Stimulated activated memory B cell treated with anti-CD40 and anti-IgM and Interleukin-4, amounts not matched to agents 10 μg/mL and 1 μg/mL and 100 μg/mL, for 72 hours (primary cell): ENCODE measurements at places on chromosomes 4 and X.

- no peak for ATAC-seq
Observed at GRCh38 chr4:14028862-14029261, 401.3 kb upstream of the BOD1L1 start.

GRCh38 chr4:27678027-27678426 lies 817.4 kb downstream of the STIM2 start:
- ATAC-seq: no peak

DNA sequence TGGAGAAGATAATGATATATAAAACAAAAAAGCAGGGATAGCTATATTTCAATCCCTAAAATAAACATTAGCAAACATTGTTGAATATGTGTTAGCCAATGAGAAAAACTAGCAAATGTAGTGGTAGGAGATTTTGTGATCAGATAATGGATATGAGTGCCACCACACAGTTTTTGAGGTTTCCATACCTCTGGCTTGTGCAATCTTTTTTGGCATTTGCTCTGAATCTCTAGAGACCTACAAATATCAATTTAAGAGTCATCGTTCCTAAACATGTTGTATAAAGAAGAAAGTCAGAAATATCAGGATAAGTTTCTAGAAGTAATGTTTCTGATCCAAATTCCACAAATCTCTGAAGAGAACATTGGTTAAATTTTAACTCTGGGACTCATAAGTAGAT lies 308.7 kb downstream of the PDGFC start:
- ATAC-seq: no peak

DNA sequence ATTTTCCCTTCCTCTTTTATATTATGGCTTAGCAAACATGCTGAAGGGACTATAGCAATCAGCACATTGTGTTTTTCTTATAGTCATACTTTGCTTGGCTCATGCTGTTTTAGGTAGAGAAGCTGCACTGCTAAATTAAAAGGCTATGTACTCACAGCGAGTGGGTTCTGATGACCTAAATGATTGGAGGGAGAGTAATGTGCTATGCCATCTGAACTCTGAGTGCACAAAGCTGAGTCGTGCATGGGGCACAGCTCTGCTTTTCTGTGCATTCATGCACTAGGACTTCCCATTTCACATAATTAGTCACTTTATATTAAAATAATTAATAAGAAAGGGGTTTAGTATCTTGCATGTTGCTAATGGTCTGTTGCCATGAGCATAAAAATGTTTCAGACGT lies 132.7 kb upstream of the ADGRL3 start:
- ATAC-seq: no peak

DNA sequence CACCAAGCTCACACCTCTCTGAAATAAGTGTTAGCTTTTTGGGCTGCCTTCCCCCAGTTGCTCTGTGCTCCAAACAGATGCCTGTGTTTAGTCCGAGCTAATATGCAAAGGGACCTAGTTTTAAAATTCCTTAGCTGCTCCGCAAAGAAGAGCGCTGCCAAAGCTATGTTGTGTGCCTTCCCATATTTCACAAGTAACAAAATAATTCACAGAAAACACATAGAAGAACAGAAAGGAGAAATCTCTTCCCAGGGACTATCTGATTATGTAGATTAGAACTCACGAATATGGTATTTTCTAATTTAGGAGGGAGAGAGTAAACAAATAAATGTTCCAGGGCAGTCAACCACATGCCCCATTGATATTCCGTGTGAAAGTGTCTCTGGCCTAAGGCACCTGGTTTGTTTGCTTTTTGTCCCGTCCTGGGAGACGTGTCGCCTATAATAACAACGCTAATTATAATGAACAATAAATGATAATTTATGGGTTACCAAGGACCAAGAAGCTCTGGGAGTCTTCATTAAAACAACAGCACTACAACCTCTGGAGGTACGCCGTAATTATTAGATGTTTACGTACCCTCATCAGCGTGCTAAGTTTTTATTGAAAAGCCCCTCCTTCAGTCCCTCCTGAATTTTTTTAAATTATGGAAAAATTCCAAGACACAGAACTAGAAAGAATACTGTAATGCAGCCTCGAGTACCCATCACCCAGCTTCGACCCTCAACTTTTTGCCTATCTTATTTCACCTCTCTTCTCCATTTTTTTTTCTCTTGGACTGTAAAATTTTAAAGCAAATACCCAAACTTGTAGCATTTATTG lies 1.2 kb upstream of the CCNG2 start:
- ATAC-seq: no peak

GRCh38 chr4:168942985-168943384 lies 67.1 kb downstream of the CBR4 start:
- no peak for ATAC-seq

DNA sequence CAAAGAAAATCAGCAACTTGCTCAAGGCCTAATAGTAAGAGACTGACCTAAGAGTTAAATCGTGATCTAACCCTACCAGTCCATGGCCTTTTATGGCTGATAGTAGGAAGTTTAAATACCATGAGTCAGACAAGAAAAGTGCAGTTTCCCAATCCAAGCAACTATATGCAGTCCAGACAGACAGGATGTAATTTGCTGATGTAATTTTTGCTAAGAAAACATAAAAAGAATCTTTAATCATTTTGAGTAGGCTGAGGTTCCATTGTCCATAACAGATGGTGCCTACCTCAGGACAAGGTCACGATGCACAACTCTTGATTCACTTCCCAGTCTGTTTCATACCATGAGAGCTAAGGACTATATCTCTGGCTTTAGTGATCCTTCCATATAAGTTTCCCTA lies 317.5 kb upstream of the GRIA3 start:
- ATAC-seq: no peak

DNA sequence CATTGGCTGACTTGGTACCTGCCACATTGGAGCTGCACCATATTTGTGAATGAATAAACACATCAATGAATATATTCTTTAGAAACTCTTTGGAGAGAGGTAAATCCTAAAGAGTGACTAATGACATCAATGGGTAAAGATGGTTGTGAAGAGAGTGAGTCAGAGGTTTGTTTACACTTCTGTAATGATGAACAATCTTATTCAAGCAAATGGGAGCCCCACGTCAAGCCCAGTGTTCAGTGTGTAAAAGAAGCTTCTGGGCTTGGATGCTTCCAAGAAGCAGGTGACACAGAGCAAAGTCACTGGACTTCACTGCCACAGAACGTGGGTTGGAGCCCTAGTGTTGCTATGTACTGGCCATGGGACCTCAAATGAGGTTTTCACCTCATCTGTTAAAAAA lies 319.0 kb downstream of the STK32B start:
- ATAC-seq: no peak

DNA sequence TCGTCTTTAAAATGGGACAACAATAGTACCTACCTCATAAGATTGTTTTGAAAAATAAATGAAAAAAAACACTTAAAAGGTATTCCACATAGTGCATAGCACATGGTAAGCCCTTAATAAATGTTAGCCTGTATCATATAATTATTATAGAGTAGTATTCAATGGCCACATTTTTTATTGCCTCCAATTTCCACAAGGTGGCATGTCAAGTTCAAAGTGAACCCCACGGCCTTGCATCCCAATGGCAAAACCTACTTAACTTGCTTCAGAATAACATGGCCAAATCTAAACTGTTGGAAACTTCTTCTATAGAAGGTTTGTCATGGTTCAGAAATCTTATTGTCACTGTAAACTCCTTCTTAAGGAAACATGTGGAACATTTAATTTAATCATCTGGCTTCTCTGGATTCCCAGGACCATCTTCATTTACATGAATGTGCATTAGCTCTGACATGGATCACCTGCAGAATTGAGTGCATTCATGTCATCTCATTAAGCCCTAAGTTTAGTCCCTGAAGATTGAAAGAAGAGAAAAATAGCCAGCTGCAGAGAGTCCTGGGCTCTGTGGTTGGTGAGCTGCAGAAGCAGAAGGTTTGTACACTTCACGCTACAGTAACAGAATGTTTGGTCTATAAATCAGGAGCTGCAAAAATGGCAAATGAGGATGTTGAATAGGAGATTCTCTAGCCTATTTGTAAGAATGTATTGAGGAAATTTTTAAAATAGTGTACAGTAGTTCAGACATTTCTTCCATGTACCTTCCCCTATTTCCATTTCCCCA lies 61.0 kb downstream of the ANXA3 start:
- ATAC-seq: peak; percentile 57

- ATAC-seq: peak; percentile 72
Observed at GRCh38 chrX:22056235-22056634, 24.1 kb downstream of the PHEX start.

- no peak for ATAC-seq
Observed at GRCh38 chrX:103151799-103152198, 58.9 kb upstream of the NXF3 start.

GRCh38 chrX:146707781-146708180 lies 101.8 kb upstream of the CXorf51B start:
- no peak for ATAC-seq

- ATAC-seq: peak; percentile 78
Observed at GRCh38 chr4:40307627-40308497, 27.3 kb upstream of the CHRNA9 start.

DNA sequence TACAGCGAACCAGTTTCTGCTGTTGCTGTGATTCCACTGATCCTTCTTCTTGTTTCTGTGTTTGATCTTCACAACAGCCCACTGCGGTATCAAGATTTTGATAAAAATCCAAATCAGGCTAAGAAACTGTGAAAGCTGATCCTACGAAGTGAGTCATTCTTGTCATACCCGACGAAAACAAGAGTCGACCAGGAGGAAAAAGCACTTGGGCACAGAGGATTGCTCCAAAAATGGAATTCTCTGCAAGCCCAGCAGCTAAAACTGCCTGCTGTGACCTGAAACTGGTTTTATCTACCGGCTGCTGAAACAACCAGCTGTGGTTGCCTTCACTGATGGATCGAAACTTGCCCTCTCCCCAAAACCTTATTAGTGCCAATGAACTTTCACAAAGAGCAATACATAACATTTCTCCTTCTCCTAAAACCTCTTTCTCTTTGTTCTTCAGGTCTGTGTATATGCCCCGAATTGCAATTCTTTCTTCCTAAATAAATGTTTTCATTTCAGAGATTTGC lies 607.0 kb upstream of the PRKX start:
- no peak for ATAC-seq

DNA sequence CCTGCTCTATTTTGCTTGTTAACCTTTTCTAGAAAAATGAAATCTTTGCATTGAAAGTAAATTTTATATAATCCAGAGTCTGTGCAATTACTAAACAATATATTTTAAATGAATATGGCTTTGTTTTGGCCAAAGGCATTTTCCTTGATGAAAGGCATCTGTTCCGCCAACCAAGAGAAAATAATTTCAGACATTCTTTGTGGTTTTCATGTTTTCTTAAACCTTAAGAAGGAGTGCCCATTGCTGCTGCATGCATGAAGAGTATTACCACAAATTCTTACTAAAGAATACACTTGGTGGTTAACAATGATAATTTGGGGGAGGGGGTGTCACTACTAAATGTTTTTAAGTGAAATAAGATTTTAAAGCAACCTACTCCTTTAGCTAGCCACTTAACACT lies 2.7 kb upstream of the PDGFC start:
- no peak for ATAC-seq

GRCh38 chr4:7381221-7381889 lies 53.4 kb downstream of the PSAPL1 start:
- no peak for ATAC-seq

DNA sequence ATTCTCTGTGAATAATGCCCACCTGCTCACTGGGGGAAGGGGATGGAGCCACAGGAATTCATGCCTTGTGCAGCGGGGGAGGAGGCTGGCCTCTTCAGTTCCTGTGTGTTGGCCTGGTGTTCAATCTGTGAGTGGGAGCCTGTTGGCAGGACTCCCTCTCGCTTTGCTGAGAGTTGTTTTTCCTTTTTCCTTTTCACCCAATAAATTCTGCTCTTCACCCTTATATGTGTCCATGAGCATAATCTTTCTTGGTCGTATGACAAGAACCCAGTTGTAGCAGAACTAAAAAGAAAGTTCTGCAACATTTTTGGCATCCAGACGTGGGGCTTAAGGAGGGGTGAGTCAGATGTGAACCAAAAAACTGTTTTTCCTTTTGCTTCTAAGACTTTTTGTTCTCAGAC lies 235.2 kb upstream of the HDX start:
- ATAC-seq: no peak

DNA sequence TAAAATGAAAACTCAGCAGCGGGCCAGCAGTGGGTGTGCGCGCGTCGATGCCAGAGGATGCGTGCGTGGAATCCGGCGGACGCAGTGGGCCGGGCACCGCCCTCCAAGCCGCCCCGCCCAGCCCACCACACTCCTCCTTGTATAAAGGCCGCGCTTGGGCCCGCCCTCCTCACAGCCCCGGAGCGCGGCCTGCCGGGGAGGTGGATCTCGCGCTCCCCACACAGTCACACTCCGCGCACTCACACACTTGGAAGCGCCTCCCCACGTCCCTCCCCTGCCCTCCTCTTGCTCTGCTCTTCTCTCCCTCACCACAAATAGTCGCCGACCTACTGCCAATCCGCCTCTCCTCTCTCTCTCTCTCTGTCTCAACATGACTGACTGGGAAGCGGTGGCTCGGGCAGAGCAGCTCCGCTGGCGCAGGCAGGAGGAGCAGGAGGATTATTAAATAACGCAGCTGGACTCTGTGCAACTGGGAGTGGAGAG lies at the start of gene CCSER1:
TSS of gene CCSER1 (plus strand) at position 172 of the 483 bp plus-strand sequence.
- ATAC-seq: peak; percentile 96

DNA sequence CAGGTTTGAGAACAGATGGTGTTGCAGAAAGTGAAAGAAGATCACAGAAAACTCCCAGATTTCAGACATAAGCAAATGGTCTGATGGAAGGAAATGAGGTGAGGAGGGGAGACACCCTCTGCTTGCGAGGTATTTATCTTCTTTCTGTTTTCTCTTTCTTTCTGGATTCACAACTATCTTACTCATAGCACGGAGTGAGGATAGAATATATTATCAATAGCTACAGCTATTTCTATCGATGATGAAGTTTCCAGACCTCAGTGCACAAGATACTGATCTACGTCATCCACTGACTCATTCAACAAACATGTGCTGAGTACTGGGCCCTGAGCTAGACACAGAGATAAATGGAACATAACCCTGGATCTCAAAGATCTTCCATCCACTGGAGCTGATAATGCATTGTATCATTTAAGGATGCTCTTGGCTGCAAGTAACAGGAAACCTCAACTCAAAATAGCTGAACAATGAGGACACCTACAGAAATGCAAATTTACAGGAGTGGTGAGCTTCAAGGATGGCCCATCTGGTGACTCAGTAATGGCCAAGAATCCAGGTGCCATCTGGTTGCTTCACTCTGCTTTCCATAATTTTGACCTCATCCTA lies 21.2 kb downstream of the SLC2A9 start:
- peak; percentile 40 for ATAC-seq

DNA sequence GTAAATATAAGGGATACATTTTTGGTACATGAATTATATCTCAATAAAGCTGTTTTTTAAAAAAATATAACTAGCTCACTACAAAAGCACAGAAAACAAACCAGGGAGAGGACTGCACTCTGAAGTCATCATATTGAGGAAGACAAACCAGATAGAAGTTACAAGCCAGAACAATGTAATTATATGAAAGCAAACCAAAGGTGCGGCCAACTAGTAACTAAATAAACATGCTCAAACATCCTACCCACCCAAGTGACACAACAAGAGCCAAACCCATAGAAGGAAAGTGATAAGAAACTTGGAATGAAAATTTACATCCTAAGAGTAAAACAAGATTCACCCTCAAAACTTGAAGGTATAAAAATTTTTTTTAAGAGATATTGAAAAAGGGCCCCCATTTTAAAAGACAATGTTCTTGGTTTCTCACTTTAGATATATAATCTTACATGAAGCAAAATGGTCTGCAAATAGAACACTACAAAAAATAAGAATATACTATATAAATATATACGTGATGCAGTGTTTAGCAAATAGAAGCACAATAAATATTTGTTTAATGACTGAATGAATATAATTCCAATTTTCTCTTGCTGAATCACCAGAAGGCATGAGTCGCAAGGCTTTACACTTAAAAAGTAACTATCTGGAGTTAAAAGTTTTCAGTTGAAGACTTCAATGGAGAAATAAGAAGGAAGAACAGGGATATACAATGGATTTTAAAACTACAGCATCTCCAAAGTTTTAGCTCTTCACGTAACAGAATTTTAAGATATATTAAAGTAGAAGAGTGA lies 4.0 kb upstream of the SH3D19 start:
- no peak for ATAC-seq
